ENCODE measurements at places on chromosomes 6 and 20.
A peak's percentile ranks its signal among the peaks of the same experiment; 100 is the strongest.

GRCh38 chr6:81938991-81939732 is 186.7 kb upstream of the TENT5A start:
- DNase-seq: no peak

DNA sequence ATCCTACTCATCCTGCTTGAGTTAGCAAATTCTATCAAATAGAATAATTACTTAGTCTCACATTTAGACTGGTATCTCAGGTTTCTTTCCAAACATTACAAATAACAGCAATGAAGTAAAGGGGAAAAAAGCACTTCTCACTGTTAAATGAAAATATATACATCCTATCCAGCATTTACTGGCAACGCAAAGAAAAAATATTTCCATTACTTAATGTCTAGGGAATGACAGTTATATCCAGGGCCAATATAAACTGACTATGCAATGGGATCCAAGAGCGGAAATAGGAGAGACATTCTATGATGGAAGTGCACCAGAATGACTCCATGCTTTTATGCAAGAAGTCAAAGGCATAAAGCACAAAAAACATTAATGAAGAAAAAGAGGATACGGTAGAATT is 60.3 kb downstream of the ME1 start:
- DNase-seq: no peak

GRCh38 chr6:15841937-15842726 is 179.3 kb upstream of the DTNBP1 start:
- DNase-seq: peak; percentile 30

GRCh38 chr6:113995634-113996033 is 24.7 kb upstream of the HDAC2 start:
- peak; percentile 32 for DNase-seq

DNA sequence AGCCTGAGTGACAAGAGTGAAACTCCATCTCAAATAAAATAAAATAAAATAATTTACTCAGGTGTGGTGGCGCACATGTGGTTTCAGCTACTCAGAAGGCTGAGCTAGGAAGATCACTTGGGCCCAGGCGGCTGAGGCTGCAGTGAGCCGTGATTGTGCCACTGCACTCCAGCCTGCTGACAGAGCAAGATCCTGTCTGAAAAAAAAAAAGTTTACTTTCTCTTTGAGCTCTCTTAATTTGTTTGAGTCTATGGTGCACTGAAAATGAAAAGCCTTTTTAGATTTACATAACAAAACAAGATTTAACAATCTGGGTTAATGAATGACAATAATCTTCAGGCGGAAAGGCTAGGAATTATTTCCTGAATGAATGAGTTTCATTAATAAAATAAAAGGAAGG is 23.3 kb upstream of the NHSL1 start:
- no peak for DNase-seq

DNA sequence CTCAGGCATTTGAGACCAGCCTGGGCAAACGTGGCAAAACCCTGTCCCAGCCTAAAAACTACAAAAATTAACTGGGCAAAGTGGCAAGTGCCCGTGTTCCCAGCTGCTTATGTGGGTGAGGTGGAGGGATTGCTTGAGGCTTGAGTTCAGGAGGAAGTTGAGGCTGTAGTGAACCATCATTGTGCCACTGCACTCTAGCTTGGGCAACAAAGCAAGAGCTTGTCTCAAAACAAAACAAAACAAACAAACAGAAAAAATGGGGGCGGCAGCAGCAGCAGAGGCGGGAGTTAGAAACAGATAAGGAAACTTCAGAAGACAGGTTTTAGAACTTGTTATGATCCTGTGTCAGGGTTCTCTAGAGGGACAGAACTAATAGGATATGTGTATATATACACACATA is 49.0 kb downstream of the SCAF8 start:
- DNase-seq: no peak

GRCh38 chr6:130376936-130377335 is 11.1 kb downstream of the TMEM200A start:
- no peak for DNase-seq

GRCh38 chr6:160428069-160428430 is 79.9 kb downstream of the SLC22A3 start:
- DNase-seq: peak; percentile 79

GRCh38 chr20:59948828-59949720 is 8.9 kb downstream of the FAM217B start:
- no peak for DNase-seq

DNA sequence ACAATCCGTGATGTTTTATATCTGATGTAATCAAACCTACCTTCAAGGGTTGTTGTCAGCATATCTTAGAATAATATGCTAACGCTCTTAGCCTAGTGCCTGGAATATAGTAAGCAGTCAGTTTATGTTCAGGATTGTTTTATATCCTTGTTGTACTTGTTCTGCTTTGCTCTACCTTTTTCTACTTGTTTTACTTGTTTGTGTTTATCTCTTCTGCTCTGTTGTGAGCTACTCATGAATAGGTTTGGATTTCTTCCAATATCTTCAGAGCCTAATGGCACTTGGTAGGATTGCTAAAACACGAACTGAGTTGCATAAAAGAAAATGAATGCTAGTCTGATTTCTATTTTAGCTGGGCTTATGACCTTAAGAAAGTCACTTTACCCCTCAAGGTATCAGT is 40.1 kb downstream of the DNAH8 start:
- no peak for DNase-seq

- DNase-seq: no peak
These were observed 384.4 kb upstream of the JARID2 start for GRCh38 chr6:14861491-14861943.

- DNase-seq: no peak
These were observed 120.1 kb downstream of the AGPAT4 start for GRCh38 chr6:161153725-161154124.

Measured in left ventricle myocardium inferior (tissue), 1 donor.